ENCODE measurements at places on chromosomes 12 and 14.

DNA sequence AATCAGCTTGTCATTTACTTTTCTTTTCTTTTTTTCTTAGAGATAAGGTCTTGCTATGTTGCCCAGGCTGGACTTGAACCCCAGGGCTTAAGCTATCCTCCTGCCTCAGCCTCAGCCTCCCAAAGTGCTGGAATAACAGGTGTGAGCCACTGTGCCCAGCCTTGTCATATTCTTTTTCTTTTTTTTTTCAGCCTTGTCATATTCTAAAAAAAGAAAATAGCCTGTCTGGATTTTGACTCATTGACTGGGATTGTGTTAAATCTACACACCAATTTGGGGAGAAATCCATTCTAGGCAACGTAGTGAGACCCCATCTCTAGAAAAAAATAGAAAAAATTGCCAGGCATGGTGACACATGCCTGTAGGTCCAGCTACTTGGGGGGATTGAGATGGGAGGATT is 24.1 kb downstream of the ATP5MC2 start:
- DNase-seq = no peak

- no peak for DNase-seq
Observed at GRCh38 chr12:30784508-30784907, 29.8 kb upstream of the CAPRIN2 start.

GRCh38 chr14:90447720-90448497 is 51.1 kb downstream of the CALM1 start:
- DNase-seq = no peak

DNA sequence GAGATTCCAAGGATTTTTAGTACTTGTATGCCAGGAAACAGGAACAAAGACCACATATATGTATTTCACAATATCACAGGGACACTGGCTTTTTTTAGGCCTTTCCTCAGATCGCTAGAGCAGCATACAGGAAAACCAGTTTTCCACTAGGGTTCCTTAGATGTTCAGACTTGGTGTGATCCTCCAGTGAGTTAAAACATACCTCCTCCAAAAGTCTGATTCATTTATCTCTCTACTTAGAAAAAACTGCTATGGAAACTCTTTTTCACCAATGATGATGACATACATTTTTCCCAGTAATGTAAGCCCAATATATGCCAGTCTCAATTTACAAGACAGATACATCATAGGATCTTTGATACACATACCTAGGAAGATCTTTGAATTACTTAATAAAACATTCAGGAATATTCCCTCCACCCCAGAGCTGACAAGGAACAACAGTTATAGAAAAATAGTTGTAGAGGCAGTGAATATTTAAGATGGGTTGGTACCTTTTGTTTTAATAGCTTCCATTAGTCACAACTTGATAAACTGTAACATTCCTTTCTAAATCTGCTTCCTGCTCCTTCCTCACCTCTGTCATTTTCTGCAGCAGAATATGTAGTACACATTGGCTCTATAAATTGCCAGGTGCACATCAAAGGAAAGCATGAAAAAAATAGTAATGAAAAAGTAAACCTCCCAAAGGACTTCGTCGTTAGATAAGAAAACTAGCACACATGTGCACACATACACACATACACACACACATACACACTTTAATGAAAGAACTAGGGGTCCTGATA is 27.5 kb downstream of the BCAT1 start:
- DNase-seq = no peak

- no peak for DNase-seq
Observed at GRCh38 chr12:69410571-69410970, 51.0 kb downstream of the YEATS4 start.

DNA sequence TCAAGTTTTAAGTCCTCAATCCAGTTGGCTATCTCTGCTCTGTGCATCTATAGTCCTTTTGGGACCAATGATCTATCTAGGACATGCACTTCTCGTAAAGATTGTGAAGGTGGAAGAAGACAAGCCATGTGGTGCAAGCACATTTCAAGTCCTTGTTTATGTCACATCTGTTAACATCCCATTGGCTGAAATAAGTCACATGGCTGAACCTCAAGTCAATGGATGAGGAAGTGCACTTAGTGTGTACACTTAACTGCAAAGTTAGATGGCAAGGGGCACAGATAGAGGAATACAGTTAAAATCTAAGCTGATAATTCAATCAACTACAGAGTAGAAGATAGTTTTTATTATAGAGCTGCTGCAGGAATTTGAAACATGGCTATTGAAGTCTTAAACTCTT is 362.8 kb upstream of the TBX3 start:
- DNase-seq = no peak

DNA sequence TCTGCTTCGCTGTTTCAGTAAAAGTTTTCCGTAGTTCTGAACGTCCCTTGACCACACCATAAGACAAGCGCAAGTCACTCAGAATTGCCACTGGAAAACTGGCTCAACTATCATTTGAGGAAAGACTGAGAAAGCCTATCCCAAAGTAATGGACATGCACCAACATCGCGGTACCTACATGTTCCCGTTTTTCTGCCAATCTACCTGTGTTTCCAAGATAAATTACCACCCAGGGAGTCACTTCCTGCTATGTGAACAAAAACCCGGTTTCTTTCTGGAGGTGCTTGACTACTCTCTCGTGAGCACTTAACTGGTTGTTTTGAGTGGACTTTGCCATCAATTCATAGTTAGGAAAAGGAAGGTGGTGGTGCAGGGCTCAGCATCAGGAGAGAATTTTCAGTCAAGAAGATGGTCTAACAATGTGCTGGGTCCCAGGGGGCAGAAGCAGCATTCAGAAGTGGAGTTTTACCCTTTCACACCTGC is 1.4 kb downstream of the EGLN3 start:
- no peak for DNase-seq

DNA sequence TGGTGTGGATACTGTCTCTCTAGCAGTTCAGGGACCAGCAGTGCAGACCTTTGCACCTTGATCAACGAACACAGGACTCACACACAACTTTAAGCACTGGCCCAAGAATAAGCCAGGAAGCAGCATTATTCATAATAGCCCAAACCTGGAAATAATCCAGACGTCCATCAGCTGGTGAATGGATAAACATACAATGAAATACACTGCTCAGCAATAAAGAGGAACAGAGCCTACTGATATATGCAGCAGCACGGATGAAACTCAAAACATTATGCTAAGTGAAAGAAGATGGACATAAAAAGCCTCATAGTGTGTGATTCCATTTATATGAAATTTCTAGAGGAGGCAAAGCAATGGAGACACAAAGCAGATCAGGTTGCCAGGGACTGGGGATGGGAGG is 303.9 kb upstream of the FKBP4 start:
- no peak for DNase-seq

- no peak for DNase-seq
Observed at GRCh38 chr14:64604881-64605280, 55.1 kb downstream of the PPP1R36 start.
